ENCODE measurements at places on chromosomes 2 and 18.

- no peak for DNase-seq
These were observed 105.5 kb downstream of the FMNL2 start for GRCh38 chr2:152440460-152440859.

- no peak for DNase-seq
These were observed 18.0 kb upstream of the DNAH6 start for GRCh38 chr2:84498150-84498799.

DNA sequence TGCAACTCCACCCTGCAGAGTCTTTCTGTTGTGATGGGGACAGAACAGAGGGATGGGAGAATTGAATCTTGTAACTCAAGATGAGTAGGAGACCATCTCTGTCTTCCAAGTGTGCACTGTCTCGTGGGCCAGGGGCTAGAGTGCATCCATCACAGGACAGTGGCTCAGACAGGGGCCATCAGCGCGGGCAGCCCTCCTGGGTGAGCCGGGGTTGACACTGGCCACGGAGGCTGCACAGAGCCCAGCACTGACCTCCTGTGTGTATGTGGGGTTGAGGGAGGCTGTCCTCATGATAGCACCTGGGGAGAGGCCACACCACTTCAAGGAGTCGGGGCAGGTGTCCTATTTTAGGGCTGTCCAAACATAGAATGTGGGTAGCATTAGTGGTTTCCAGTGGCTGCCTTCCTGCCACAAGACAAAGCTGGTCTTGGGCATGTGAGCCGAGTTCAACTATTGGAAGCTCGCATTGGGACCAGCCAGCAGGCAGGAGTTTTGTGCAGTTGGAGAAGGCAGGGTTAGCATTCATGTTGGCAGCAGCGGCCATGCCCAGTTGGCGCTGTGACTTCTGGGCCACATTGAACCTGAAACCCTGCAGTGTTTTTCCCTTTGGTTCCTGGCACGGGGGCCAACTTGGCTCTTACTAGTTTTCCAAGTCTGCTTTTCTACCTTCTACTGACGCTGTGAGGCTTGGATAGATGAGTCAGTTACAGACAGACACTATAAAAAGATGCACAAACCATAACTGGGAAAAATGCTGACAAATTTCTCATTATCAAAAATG is 45.3 kb downstream of the ACOXL start:
- no peak for DNase-seq

DNA sequence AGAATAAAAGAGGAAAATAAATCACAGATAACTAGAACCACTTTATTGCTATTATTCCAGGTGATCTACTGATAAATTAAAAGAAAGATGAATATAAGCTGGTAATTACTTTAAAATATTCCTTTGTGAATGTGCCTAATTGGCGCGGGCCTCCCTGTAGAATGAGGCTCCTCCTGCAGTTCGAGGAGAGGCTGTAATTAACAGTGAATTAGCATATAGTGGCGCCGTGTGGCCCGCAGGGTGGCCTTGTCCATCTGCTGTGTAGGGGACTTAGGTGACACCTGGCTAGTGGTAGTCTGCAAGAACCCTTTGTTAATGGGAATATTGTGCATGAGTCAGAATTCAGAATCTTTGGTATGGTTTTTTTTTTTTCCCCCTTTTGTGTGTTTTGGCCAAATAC is 119.8 kb downstream of the AGAP1 start:
- DNase-seq = no peak

GRCh38 chr2:133791191-133791590 is 222.9 kb upstream of the NCKAP5 start:
- no peak for DNase-seq

DNA sequence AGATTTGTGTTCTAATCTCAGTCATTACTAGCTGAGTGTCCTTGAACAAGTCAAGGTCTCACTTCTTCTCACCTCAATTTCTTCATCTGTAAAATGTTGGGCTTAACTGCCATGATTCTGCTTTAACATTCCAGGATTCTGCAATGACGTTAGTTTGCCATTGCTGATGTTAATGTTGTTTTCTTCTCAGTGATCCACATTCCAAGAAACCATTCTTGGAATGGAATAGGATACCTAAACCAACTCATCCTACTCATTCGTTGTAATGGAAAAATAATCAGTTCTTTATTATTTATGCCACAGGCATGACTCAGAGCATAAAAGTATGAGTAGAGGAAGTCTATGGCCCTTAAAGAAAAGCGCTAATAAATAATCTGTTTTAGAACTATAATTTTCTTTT is 140.2 kb upstream of the ETAA1 start:
- no peak for DNase-seq
